ENCODE measurements at places on chromosomes 3 and 15.

DNA sequence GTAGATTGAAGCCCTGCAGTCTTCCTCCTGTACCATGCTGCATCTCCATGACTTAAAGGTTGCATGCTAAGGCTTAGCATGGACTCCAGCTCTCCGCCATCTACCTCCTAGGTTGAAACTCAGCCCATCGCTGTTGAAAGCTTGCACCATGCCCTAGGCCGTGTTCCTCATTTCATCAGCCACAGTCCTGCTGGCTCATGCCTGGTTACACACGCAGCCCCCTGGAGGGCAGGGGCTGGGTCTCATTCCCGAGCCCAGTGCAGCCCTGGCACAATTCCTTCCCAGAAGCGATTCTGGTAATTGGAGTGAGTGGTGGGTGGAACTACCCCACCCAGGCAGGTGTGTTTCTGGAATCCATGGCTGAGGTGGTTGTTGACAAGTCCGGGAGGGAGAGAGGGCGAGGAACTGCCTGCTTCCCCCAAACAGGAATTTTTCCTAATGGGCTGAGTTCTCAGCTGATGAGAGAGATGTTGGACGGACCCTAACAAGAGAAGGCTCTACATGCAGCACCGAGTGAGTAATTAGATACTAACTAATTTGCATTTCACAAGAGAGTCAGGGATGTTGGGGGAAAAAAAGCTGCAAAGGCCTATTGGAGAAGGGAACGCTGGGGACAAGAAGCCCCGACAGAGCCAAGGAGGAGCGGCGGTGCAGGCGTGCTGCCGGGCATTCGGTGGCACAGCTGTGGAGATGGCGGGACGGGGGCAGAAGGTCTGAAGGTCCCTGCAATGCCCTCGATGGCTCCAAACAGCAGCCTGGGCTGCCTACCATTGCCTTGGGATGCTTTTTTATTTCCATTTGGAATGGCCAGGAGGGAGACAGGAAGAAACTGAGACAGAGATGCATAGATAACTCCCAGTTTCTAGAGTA lies 92.3 kb upstream of the TLE3 start:
- DNase-seq: no peak

DNA sequence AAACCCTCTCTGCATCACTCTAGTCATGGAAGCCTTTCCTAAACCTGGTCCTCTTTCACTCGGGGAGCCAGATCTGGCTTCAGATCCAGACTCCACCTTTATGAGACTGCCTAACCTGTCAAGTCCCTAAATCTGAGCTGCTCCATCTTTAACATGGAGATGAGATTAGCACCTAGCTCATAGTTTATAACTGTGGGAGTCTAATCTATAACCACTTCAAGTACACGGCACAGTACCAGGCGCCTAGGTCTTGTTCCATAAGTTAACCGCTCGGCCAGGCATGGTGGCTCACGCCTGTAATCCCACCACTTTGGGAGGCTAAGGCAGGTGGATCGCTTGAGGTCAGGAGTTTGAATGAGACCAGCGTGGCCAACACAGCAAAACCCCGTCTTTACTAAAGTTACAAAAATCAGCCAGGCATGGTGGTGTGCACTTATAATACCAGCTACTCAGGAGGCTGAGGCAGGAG lies 30.3 kb downstream of the TPM1 start:
- no peak for DNase-seq

GRCh38 chr3:65190111-65190510 lies 502.3 kb upstream of the ADAMTS9 start:
- DNase-seq: no peak

DNA sequence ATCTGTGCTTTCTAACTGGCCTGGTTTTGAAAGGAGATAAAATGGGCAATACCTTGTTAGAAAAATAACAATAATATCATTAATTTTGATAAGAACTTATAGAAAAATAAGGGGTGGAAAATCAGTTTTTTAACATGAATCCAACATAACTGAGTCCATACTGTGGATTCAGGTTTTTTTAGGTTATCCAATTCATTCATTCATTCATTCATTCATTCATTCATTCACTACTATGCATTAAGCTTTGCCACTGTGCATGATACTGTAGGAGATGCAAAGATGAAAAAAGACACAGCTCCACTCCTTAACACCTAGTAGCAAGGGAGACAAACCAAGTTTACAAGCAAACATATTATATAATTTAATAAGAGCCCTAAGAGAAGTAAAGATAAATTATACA lies 97.0 kb upstream of the TNIK start:
- DNase-seq: no peak

- no peak for DNase-seq
Measured at GRCh38 chr3:14793126-14793857, 25.5 kb upstream of the FGD5 start.

GRCh38 chr15:38028869-38029268 lies 94.4 kb downstream of the TMCO5A start:
- DNase-seq: no peak

DNA sequence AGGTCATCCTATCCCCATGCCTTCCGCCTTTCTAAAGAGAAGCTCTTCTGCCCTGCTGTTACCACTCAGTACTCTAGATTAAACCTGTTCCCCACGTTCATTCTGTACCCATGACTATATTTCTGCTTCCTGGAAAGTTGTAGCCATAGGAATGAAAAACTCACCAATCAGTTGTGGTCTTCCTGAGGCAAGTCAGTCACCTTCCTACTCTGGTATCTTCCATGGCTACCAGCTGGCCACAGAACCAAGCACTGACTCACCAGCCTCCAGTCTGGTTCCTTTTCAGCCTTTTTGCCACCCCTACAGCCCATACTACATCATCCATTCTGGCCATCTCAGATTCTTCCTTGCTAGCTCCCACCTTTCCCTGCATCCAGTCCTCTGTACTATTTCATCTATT lies 46.4 kb downstream of the TMEM44 start:
- DNase-seq: no peak

GRCh38 chr3:37956723-37957538 lies 33.7 kb upstream of the VILL start:
- no peak for DNase-seq
